ENCODE measurements at places on chromosomes 2 and 18. TPM values are rescaled to one million over a fixed set of nuclear protein-coding genes. Genes with fewer than 3 reads are reported as not detected.

The DOK6 gene
- 13.9 TPM for total RNA-seq

The RIF1 gene
- 17.0 TPM for total RNA-seq

The TRPM8 gene
- total RNA-seq: 0.83 TPM

The LRP2 gene
- total RNA-seq: 1.5 TPM

The ESCO1 gene
- total RNA-seq: 18.3 TPM

The MYOM1 gene
- 219 TPM for total RNA-seq

The DCDC2C gene
- not detected for total RNA-seq

The SERPINB5 gene
- total RNA-seq: not detected

The CMPK2 gene
- 2.3 TPM for total RNA-seq

DNA sequence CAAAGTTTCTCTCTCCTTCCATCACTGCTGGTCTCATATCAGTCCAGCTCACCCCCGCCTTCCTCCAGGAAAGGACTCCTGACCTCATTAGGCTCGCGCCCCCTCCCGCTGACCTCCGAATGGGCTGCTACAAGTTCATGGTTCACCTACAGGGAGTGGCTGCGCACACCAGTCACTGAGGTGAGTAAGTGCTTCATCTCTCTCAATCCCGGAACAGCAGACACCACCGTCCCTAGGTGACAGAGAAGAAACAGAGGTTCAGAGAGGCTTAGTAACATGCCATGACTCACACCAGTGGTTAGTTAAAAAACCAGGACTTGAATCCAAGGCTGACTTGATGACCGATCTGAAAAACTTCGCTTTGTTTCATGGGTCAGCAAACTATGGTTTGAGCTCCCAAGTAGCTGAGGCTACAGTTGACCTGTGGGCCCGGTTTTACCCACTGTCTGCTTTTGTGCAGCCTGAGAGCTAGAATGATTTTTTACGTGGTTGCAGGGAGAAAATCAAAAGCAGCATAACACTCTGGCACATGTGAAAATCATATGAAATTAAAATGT lies 42.0 kb downstream of the ZFP36L2 start:
- DNase-seq: no peak

- DNase-seq: peak; percentile 86
These were observed 533.7 kb upstream of the TNP1 start for GRCh38 chr2:217393585-217394032.

DNA sequence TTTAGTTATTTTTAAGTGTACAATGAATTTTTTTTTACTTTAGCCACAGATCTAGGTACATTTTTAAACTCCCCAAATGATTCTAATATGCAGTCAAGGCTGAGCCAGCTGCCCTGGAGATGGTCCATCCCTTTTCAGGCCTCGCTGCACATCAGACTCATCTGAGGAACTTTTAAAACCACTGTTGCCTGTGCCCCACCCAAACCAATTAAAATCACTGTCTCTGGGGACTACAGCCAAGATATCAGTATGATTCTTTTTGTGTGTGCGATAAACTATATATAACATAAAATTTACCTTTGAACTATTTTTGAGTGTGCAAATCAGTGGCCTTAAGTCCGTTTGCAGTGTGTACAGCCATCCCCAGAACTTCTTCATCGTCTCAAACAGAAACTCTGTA lies 9.1 kb upstream of the MALT1 start:
- no peak for DNase-seq

GRCh38 chr2:150050036-150050435 lies 437.4 kb downstream of the RND3 start:
- no peak for DNase-seq

GRCh38 chr18:73279498-73279897 lies 411.7 kb upstream of the NETO1 start:
- no peak for DNase-seq

- no peak for DNase-seq
These were observed 7.4 kb upstream of the ACYP2 start for GRCh38 chr2:54107903-54108615.

DNA sequence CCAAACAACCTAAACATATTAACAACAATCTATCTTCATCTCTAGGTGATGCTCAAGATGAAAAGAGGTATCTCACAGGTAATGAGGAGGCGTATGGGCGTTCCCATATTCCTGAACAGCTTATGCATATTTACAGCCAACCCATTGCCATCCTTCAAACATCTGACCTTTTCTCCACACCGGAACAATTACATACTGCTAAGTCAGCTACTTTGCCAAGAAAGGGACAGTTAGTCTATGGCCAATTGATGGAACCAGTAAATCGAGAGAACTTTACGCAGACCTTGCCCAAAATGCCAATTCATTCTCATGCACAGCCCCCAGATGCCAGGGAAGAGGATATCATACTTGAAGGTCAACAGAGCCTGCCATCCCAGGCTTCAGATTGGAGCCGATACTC lies 68.0 kb downstream of the FAM171B start:
- DNase-seq: no peak

GRCh38 chr2:28801726-28802125 lies 8.9 kb upstream of the SPDYA start:
- DNase-seq: no peak

DNA sequence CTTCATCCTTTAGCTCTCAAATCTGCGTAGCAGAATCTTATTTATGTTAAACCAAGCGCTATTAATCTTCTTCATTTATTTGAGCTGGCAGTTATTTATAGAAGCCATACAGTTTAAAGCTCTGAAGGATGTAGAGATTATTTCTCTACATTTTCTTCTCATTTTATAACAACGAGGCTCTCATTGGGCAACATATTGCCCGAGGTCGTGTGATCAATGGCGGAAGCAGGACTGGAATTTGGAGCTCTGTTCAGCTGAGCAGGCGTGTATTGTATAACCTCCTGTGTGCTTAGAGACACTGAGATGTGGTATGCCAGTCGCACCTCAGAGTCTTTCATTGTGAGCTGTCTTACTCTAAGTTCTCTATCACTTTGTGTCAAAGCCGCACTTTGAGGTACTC lies 17.5 kb upstream of the DRC1 start:
- DNase-seq: no peak

- DNase-seq: no peak
These were observed 356.8 kb downstream of the PLCL1 start for GRCh38 chr2:198161151-198161550.

All from cardiac muscle cell (in vitro differentiated cells and primary cell).